Heart right ventricle (tissue), 16 donors: ENCODE measurements at places on chromosomes 13 and 19. TPM values are rescaled to one million over a fixed set of nuclear protein-coding genes. Genes with fewer than 3 reads are reported as not detected.

Gene PSG11
- not detected for total RNA-seq

- peaks cover 5% of the 10 kb centered on the region for H3K36me3 ChIP-seq
- no peaks in the 10 kb centered on the region for H3K27me3 ChIP-seq
- no peak overlapping the region for H3K27ac ChIP-seq
- no peaks in the 10 kb centered on the region for H3K4me1 ChIP-seq
- DNase-seq = no peak
These were observed 57.5 kb upstream of the KCTD4 start for GRCh38 chr13:45258334-45258675.

GRCh38 chr19:10819124-10820060 lies 16.6 kb downstream of the TMED1 start:
- peaks cover 2% of the 10 kb centered on the region for H3K36me3 ChIP-seq
- no peaks in the 10 kb centered on the region for H3K27me3 ChIP-seq
- no peak overlapping the region for H3K4me3 ChIP-seq
- DNase-seq = no peak

- peaks cover 10% of the 10 kb centered on the region for H3K27me3 ChIP-seq
- no peaks in the 10 kb centered on the region for H3K4me1 ChIP-seq
- no peak overlapping the region for H3K27ac ChIP-seq
- no peaks in the 10 kb centered on the region for H3K36me3 ChIP-seq
These were observed 20.8 kb upstream of the EBI3 start for GRCh38 chr19:4208385-4209094.

Gene KIR2DL3
- not detected for total RNA-seq

DNA sequence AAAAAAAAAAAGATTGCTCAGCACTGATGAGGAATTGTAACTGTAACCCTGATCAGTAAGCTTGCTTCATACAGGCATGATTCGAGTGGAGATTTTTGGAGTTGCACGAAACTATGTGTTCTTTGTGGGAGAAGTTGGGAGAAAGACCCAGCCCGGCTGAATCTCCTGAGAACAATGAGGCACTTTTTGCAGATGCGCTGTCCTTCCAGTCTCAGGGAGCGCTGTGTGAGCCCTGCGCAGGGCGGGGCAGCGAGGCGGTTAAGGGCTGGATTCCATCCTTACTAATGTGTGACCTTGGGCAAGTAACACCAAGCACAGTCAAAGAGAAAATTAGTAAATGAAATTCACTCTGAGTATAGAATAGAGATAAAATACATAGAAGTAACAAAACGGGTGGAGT lies 76.9 kb downstream of the SIPA1L3 start:
- no peak overlapping the region for H3K27ac ChIP-seq
- no peaks in the 10 kb centered on the region for H3K27me3 ChIP-seq
- no peak for DNase-seq
- H3K36me3 ChIP-seq = no peaks in the 10 kb centered on the region

- no peaks in the 10 kb centered on the region for H3K36me3 ChIP-seq
- H3K4me1 ChIP-seq = no peaks in the 10 kb centered on the region
- peaks cover 57% of the 10 kb centered on the region for H3K27me3 ChIP-seq
- peak; percentile 24 for DNase-seq
- no peak overlapping the region for H3K27ac ChIP-seq
These were observed 9.7 kb downstream of the EFNA2 start for GRCh38 chr19:1295169-1296012.

- no peak overlapping the region for H3K4me3 ChIP-seq
- H3K27me3 ChIP-seq = no peaks in the 10 kb centered on the region
These were observed 104.1 kb upstream of the SCEL start for GRCh38 chr13:77431449-77431848.

GRCh38 chr19:3979674-3980352 lies 5.5 kb downstream of the EEF2 start:
- DNase-seq = no peak
- no peak overlapping the region for H3K4me3 ChIP-seq
- H3K4me1 ChIP-seq = peaks cover 21% of the 10 kb centered on the region
- H3K27me3 ChIP-seq = no peaks in the 10 kb centered on the region
- no peak overlapping the region for H3K27ac ChIP-seq

Gene SETDB2
- 15.0 TPM for total RNA-seq

Gene MLLT1
- total RNA-seq = 41.6 TPM

Gene CYP4F12
- 6.4 TPM for total RNA-seq

DNA sequence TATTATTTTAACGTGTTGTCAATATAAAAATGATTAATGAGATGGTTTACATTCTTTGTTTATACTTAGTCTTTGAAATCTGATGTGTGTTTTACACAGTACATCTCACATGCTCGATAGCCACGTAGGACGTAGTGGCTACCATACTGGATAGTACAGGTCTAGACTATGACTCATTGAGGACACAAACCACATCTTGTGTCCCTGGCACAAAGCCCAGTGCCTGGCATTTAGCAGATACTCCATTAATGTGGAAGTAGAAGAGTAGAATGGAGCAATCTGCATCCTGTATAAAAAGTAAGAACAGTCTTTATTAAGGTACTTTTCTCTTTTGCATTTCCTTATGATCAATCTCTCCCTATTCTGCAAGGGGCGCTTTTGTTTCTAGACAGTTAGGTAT lies 49.0 kb upstream of the FRY start:
- H3K4me1 ChIP-seq = peaks cover 8% of the 10 kb centered on the region
- no peaks in the 10 kb centered on the region for H3K27me3 ChIP-seq
- H3K4me3 ChIP-seq = no peak overlapping the region
- H3K36me3 ChIP-seq = no peaks in the 10 kb centered on the region

DNA sequence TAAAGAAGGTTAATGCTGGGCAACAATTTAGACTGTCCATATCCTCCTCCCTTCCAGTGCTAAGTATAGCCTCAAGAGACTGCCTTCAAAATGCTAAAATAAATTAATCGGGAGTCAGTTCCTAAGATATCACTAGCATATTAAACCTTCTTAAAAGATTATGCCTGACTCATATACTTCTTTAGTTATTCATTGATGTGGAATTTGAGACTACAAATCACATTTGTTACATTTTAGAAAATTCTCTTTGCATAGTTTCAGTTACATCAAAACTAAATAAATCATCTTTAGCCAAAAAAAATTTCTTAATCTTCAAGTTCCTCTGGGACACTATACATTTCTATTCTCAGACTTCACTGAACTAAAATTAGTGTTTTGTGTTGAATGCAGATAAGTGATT lies 769.1 kb downstream of the PCDH9 start:
- peaks cover 11% of the 10 kb centered on the region for H3K4me1 ChIP-seq
- no peak overlapping the region for H3K27ac ChIP-seq
- no peaks in the 10 kb centered on the region for H3K27me3 ChIP-seq
- no peak overlapping the region for H3K4me3 ChIP-seq

GRCh38 chr19:45324349-45324907 lies 1.8 kb upstream of the CKM start:
- H3K36me3 ChIP-seq = no peaks in the 10 kb centered on the region
- H3K27me3 ChIP-seq = peaks cover 16% of the 10 kb centered on the region
- H3K27ac ChIP-seq = peak overlapping the region; percentile 97
- no peaks in the 10 kb centered on the region for H3K4me1 ChIP-seq

Gene ZNF492
- total RNA-seq = 0.12 TPM
